ENCODE measurements at places on chromosomes 1 and 21. TPM values are rescaled to one million over a fixed set of nuclear protein-coding genes. Genes with fewer than 3 reads are reported as not detected.

- DNase-seq: peak; percentile 1
Observed at GRCh38 chr21:44253832-44254710, 7.6 kb downstream of the DNMT3L start.

DNA sequence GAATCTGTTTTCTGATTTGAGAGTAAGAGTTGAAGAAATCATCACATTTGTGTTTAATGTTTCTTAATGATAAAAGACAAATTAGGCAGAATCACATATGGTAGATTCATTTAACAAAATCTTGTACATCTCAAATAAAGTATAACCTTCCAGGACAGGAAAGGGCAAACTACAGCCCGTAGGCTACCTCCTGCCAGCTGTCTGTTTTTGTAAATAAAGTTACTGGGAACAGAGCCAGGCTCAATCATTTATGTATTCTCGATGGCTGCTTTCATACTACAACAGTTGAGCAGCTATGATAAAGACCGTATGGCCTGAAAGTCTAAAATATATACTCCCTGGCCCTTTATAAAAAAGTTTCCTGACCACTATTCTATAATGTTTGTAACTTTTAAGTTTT lies 204.1 kb downstream of the COL24A1 start:
- no peak for DNase-seq

GRCh38 chr1:11629184-11630016 lies 24.8 kb downstream of the FBXO2 start:
- DNase-seq: no peak

GRCh38 chr1:200306944-200307754 lies 102.7 kb downstream of the ZNF281 start:
- peak; percentile 22 for DNase-seq

DNA sequence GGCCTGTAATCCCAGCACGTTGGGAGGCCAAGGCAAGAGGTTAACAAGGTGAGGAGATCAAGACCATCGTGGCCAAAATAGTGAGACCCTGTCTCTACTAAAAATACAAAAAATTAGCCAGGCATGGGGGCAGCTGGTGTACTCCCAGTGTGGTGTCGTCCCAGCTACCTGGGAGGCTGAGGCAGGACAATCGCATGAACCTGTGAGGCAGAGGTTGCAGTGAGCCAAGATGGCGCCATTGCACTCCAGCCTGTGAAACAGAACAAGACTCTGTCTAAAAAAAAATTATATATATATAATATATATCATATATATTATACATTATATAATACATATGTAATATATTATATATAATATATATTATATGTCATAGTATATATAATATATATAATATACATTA lies 249.2 kb upstream of the TPTE start:
- DNase-seq: peak; percentile 5

- peak; percentile 7 for DNase-seq
Observed at GRCh38 chr1:183180634-183181056, 5.4 kb upstream of the LAMC2 start.

- DNase-seq: no peak
Observed at GRCh38 chr1:231934797-231935196, 308.2 kb downstream of the DISC1 start.

GRCh38 chr1:29387210-29387609 lies 150.9 kb downstream of the PTPRU start:
- no peak for DNase-seq

DNA sequence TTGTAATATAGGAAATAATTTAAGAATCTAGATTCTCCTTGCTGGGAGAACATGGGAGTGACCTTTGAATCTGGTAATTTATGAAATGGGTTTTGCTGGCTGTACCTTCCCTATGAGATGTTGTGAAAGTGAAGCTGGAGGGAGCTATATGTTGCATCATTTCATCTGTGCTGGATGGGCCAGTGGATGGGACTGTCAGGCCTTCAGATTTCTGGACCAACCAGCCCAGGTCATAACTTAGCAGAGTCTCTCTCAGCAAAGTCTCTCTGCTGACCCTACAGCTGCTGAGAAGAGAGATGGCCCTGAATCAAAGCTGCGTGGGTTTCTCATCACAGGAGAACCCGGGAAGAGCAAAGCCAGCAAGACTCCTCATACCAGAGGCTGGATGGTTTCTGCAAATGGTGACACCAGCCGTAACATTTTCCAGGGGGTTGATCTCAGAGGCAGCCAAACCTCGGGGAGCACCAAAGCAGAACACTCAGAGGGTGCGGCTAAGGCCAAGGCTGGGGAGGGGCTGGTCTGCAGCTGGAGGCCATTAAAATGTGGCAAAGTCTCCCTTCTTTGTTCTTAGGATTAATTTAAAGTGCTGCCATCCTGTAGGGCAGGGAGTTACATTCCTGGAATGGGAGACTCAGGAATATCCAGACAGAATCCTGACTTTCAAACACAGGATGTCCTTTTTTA lies 18.2 kb upstream of the PTGFRN start:
- no peak for DNase-seq

GRCh38 chr1:204640578-204640977 lies 45.0 kb downstream of the LRRN2 start:
- no peak for DNase-seq

DNA sequence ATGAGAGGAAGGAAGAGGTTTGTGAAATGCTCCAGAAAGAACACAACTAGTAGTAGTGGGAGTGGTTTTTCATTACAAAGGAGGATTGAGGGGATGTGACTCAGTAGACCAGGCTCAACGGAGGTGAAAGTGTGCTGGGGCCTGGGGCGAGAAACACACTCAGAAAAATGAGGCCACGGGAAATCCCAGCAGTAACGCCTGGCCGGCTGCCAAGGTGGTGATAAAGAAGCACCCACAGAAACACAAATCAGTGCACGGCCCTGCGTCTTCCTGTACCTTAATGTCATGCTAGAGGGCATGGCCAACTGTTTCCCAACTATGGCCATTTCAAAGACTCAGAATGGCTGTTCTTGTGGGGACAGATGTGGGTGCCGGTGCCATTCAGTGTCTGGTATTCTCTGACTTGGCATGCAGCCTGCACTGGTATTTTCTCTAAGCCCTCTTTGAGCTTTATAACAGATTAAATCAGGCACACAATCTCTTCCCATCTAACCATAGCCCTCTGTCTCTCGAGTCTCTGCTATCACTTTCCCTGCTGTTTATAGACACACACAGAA lies 38.2 kb downstream of the URB2 start:
- peak; percentile 52 for DNase-seq

GRCh38 chr21:31943561-31943960 lies 70.7 kb downstream of the HUNK start:
- no peak for DNase-seq

PTCH2 gene
- 0.92 TPM for total RNA-seq

KLHDC7A gene
- total RNA-seq: not detected

TMEM51 gene
- total RNA-seq: not detected

COL8A2 gene
- not detected for total RNA-seq

SPRR2D gene
- not detected for total RNA-seq

SLC9C2 gene
- not detected for total RNA-seq

SELENBP1 gene
- not detected for total RNA-seq

All from activated CD4-positive, alpha-beta T cell treated with anti-CD3 and anti-CD28 coated beads, Interleukin-2, amount 10 ng/mL, durations not matched to agents 7 days and 5 days (primary cell).